Effector CD8-positive, alpha-beta T cell (primary cell): ENCODE measurements at places on chromosomes 4 and X.

DNA sequence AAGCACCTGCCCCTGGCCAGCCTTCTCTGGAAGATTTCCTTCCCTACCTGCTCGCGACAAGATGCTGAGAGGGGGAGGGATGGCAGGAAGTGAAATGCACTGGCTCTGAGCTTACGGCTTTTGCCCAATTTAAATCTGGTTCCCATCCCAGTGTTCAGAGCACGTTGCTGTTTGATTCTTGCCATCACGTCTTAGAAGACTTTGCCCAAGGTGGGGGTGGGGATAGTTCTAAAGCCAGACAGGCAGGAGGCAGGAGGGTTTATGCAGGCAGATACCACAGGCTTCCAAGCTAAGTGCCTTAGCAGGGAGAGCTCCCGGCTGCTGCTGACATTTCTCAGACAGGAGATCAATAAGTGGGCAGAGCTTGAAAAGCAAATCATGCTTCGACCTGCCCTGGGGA lies 393.9 kb downstream of the MID1IP1 start:
- DNase-seq: no peak

DNA sequence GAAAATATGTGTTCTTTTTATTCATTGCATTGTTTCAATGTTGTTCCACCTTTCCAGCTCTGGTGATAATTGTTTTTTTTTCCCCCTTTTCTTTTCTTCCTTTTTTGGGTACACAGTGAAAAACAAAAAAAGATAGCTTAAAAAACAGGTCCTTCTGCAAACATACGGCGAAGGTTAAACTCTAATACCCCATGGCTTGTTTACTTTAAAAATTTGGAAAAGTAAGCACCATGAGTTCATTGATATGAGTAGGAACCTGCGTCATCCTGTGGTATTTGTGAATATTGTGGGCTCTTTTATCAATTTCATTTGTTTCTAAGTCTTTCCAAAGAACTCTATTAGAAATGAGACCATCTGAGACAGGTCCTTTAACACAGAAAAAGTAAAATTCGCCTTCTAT lies 123.5 kb downstream of the CHRNA9 start:
- DNase-seq: no peak

GRCh38 chrX:71976753-71977152 lies 66.1 kb downstream of the NHSL2 start:
- no peak for DNase-seq

DNA sequence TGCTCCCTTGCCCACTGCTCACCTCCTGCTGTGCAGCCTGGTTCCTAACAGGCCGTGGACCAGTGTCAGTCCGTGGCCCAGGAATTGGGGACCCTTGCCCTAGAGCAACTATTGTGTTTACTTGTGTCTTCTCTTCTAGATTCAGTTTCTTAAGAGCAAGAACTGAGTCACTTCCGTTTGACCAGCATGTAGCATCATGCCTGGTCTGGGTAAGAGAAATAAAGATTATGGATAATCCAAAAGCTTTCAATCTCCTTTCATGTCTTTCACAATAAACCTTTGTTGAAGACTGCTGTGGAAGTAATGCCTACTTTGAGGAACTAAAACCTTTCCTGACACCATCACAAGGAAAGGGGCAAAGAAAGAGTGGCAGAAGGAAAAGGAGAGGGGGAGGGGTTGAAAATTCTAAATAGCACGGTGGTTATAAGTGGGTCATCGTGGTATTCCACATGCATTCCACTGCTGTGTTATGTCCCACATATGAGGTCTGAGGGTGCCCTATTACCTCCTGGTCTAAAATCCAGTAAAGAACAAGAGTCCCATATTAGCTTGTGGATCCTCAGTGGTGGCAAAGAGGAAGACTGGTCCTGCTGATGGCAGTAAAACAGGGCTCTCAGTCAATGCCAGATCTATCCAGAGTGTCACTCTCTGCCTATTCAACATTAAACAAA lies 133.4 kb downstream of the RASL11B start:
- no peak for DNase-seq

DNA sequence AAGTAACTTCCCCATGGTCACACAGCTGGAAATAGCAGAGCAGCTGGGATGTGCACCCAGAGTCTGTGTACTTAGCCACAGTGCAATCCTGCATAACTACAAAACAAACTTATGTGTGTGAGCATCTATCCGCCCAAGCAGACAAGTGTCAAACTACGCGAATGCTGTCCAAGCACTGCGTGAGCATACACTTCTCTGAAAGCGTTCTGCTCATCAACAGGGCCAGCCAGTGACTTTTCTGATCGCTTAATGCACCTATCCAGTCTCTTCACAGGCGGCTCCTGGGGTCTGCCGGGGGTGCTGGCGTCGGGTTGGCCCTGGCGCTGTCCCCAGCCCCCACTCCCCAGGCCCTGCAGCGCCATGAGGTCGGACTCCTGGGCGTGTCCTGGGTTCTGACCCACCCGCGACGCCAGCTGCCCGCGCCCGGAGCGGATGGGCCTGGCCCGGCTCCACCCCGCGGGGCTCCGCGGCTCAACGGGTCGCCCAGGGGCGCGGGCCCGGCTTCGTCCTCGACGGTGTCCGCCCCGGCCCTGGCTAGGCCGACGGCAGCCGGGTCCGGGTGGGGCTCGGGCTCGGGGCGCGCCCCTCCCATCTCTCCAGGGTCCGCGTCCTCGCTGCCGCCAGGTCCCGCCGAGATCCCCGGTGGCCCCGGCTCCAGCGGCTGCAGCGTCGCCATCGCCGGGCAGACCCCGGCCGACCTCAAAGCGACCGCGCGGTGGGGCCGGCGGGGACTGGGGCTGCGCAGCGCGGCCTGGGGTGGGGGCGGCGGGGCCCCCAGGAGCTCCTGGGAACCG lies 1.3 kb upstream of the ZNF141 start:
- no peak for DNase-seq

- no peak for DNase-seq
Observed at GRCh38 chrX:8849458-8849857, 48.3 kb upstream of the FAM9A start.

- no peak for DNase-seq
Observed at GRCh38 chr4:92255920-92256244, 47.9 kb upstream of the GRID2 start.

- no peak for DNase-seq
Observed at GRCh38 chr4:121053601-121054143, 18.7 kb downstream of the NDNF start.

GRCh38 chr4:78166622-78167021 lies 109.5 kb downstream of the FRAS1 start:
- DNase-seq: no peak

DNA sequence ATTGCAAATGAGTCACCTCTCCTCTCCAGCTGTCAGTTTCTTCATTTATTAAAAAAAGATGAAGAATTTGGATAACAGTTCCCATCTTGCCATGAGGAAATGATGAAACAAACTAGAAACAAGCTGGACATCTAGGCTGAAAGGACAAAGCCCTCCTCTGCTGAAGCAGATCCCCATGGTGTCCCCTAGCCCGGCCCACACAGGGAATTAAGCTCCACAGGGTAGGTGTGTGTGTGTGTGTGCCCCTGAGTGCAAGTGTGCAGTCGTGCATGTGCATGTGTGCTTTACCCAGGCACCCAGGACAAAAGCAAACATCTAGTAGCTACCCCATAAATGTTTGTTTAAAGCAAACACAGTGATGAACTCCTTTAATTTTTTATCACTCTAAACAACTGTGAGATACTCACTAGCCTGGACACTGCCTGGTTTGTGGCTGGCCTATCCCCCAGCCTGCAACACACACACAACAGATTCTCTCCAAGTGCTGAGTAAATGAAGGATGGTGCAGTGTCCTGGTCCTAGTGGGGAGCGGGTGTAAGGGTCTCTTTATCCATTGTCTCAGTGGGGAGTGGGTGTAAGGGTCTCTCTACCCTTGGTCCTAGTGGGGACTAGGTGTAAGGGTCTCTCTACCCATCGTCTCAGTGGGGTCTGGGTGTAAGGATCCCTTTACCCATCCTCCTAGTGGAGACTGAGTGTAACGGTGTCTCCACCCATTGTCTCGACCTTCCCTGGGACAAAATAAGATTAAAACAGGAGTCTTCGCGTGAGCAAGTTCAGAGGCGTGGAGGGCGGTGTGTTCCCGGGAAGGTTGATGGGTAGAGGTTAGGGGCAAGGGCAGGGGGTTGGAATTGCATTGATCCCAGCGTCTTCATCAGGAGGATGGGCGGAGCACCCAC lies 688 bp upstream of the EVC start:
- no peak for DNase-seq

DNA sequence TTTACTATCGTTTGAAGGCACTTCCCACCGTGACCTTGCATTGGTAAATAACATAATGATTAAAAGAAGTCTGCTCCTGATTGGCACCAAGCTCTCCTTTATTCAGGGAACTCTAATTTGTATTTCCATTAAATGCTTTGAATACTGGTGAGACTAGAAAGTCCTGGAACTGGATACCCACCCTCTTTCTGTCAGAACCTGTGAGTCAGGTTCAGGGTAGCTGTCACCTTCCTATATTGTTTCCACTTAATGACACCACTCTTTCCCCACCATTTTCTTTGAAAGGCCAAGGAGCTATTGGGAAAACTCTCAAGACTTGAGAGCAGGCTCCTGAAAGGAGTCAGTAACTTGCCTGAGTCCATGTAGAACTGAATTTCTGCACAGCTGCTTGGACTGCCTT lies 55.9 kb upstream of the RASSF6 start:
- DNase-seq: no peak

DNA sequence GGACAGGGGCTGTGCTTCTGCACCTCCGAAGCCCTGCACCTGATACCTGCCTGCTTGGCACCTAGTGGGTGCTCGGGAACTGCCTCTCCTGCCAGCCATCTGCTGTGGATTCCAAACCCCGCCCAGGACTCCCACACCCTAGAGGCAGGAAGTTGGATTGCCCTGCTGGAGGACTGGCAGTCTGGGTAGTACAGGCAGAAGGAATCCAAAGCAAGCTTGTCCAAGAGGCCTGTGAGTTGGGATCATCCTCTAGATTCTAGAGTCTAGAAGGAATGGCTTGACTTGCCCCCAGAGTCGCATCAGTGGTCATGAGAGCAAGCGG lies 64.6 kb upstream of the MTM1 start:
- no peak for DNase-seq

- no peak for DNase-seq
Observed at GRCh38 chr4:56051029-56051709, 102.4 kb downstream of the CEP135 start.

GRCh38 chrX:1462596-1463251 lies 10.0 kb upstream of the ASMTL start:
- DNase-seq: peak; percentile 34

- no peak for DNase-seq
Observed at GRCh38 chr4:187480146-187481145, 515.1 kb upstream of the ZFP42 start.

DNA sequence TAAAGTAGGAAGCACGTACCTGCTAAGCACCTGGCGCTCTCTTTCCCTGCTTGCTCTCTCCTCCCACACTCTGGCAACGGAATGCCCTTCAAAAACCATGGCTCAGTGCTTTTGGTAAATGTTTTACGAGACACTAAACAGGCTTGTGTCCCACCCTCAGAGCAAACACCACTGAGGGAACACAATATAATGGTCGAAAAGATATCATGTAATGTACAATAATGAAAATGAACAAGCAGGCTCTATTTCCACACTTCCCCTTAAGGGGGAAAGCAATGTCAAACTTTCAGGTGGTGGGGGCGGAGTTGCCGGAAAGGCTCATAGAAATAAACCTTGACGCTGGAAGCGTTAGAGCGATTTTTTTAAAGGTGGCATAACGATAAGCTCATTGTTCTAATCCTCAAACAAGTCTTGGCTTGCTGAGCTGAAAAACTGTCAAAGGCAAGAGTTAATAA lies 115.1 kb downstream of the RBM47 start:
- no peak for DNase-seq
